Activated CD8-positive, alpha-beta memory T cell treated with anti-CD3 and anti-CD28 coated beads, Interleukin-2, amount 50 U/mL, for 48 hours (primary cell): ENCODE measurements at places on chromosomes 2 and 18.

- DNase-seq = no peak
Measured at GRCh38 chr18:26429535-26430226, 118.7 kb downstream of the KCTD1 start.

DNA sequence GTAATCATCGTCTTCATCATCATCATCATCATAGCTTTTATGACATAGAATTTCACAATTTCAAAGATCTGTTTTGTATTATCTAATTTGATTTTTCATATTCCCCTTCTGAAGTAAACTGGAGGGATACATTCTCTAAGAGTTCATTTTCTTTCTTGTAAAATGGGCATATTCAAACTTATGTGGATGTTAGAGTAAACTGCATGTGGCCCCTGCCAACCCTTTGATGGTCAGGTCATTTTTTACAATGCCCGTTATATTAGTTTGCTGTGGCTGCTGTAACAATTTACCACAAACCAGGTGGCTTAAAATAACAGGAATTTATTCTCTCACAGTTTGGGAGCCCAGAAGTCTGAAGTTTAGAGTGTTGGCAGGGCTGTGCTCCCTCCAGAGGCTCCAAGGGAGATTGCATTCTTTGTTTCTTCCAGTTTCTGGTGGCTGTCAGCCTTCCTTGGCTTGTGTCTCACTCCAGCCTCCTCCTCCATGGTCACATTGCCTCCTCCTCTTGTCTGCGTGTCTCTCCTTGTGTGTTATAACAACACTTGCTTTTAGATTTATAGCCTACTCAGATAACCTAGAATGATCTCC lies 127.5 kb upstream of the MMADHC start:
- DNase-seq = no peak

- no peak for DNase-seq
Measured at GRCh38 chr2:53268626-53269025, 499.0 kb upstream of the CHAC2 start.

- peak; percentile 43 for DNase-seq
Measured at GRCh38 chr2:240200230-240201051, 60.0 kb upstream of the OTOS start.

- no peak for DNase-seq
Measured at GRCh38 chr2:74812787-74813590, 20.9 kb upstream of the HK2 start.

DNA sequence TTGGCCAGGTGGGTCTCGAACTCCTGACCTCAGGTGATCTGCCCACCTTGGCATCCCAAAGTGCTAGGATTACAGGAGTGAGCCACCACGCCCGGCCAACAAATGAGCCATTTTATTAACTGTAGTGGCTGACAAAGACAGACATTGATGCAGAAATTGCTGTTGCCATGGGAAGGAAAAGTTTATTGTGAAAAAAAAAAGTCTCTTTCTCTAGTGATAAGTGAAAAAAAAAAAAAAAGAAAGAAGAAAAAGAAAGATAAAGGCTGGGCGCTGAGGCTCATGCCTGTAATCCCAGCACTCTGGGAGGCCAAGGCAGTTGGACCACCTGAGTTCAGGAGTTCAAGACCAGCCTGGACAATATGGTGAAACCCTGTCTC lies 39.8 kb upstream of the RAB1A start:
- no peak for DNase-seq

- DNase-seq = no peak
Measured at GRCh38 chr18:25599443-25599842, 247.5 kb upstream of the ZNF521 start.

DNA sequence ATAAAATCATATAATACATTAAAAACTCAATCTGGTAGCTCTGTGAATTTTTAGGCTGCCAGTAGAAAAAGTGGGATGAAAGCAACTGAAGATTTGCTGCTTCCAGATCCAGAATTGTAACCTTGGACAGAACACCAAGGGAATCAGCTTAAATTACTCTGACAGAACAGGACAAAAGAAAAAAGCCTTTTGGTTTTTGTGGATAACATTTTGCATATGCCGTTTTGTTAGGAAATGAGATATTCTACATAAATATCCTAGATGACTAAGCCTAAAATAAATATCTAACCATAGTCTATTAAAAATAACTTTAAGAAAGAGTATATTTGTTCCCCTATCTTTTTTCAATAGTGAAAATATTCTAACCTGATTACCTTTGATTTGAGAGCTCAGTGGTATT lies 148.7 kb upstream of the DOCK10 start:
- no peak for DNase-seq

DNA sequence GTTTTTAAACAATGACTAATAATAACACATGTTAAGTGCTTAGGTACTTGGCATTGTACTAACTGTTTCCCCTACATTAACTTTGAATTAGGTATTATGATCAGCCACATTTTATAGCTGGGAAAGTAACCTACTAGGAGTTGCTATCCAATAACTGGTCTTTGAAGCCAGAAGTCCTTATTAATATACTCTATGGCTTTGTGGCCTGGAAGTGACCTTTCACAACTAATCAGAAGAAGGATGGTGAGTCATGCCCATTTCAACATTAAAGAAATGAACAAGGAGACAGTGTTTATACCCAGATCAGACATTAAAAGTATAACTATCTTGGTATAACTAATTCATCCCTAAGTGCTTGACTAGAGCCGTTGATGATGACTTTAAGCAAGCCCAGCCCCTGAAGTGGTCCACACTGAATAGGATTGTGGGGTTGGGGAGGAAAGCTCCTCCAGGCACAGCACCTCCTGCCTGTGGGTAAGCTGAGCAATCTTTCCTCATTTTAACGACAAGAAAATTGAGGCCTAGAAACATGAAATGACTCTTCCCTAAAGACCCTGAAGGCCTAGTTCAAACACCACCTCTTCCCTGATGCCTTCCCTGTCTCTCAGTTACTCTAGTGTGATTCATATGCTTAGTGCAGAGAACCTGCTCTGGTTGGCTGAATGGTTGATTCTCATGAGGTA lies 71.6 kb upstream of the RFX8 start:
- DNase-seq = no peak

DNA sequence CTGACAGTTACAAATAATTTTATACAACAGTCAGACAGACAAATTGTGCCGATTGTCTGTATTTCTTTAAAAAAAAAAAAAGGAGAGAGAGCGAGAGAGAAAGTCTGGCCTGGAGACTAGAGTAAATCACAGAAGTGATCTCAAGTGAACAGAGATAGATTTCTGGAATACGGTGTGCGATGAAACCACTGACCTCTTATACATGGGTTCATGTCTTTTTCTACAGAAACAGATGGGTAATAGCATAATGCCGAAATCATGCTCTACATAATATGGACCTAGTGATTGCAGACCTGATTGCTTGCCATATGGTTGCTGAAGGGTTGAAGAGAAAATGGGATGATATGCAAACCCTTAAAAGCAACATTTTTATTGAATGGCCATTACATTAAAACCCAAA lies 403.3 kb upstream of the FANCL start:
- no peak for DNase-seq

- no peak for DNase-seq
Measured at GRCh38 chr2:55052129-55053061, 2.1 kb upstream of the RTN4 start.

- DNase-seq = no peak
Measured at GRCh38 chr18:55858661-55859515, 270.9 kb upstream of the TCF4 start.

DNA sequence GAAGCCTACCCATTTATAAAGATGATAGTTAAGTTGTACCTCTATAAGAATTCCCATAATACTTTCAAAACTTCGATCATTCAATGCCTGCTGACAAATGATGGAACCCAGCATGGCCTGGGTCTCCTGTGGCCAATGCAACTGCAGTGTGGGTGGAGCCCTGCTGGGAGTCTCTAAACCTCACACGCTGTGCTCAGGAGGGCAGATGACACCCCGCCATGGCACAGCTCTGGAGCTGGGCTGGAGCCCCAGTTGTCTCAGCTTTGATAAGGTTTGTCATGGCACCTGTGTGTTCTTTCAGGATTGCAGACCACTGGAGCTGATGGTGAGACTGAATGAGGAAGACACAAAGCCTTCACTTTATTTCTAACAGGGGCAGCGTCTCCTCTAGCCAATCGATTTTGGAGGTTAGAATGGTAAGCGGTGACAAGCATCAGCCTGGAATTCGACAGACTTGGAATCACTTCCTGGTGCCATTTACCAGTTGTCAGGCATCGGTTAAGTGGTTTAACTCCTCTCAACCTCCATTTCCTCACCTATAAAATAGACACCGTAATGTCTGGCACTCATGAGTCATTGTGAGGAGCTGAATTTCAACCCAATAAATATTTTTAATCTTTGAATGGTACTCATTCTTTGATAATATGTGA lies 383.6 kb upstream of the SALL3 start:
- no peak for DNase-seq

DNA sequence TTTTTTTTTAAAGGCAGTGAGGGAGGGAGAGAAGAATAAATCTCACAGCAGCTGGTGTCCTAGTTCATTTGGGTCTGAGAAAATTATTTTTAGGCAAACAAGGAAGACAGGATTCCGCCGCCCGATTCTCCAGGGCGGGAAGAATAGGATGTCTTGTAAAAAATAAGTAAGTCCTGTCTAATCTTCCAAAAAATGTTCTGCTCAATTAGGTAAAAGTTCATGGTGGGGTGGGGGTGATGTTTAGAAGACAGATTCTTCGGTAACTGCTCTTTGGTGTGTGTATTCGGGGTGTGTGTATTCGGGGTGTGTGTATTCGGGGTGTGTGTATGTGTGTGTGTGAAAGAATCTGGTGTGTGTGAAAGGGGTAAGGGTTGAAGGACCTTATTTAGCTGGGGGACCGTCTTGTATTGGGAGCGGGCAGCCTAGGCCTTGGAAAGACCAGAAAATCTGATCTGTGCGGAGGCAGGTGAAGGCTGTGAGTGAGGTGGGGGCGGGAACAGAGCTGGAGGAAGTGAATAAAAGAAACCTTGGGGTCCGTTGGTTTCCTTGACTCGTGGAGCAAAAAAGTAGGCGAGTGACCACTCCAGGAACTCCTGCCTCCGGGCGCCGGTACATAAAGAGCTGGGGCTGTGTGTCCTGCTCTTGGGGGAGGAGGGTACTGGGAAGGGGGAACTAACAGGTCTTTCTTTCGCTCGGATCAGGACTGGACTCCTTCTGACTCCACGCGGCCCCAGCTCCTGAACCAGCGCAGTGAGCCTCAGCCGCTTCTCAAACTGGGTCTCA lies 4.4 kb upstream of the PAX3 start:
- DNase-seq = no peak

DNA sequence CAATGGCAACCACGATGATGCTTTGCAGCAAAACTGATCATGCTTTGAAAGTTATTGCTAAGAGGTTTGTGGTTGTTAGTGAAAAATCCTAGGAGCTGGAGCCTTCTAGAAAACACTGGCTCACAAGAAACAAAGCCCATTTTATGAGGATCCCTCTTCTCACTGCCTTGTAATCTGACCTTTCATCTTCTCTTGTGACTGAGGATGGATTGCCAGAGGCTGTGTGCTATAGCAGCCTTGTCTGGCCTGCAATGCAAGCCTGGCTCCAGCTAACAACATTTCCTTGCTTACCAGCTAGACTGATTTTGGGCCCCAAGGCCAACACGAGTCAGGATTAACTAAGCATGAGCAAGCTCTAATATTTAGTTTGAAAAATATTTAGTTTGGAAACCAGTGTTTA lies 13.1 kb downstream of the PIEZO2 start:
- DNase-seq = no peak

DNA sequence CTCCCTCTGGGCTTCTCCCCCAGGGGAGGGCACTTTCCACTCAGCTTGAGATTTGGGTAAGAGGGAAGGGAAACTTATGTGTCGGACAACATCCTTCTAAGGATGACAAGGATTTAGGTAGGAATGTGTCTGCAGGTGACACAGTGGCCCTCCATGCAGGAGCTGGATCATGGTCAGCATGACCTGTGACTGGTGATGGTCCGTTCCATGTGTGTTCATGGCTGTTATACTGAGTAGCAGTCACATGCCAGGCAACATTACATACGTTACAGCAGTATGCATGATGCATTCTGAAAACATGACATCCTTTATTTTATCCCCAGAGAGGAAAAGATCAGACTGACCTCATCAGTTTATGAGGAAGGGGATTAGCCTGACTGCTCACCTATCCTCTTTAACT lies 192.1 kb downstream of the SEPTIN10 start:
- DNase-seq = no peak

DNA sequence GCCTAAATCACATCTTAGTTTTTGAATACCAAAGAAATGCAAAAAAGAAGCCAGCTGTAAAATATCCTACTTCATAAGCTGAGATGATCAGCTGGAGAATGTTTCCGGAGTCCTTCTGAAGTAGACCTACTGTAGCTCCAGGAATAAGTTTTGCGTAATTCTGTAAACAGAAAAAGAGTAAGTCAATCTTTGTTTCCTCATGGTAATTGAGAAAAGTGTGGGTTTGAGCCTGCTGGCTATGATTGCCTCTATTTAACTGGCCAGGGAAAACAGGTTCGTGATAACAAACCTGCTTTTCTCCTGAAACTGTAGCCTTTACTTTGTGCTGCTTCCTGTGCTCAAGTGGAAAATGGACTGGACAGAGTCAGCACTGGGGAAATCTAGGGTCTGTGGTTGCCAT lies 58.2 kb downstream of the ITGB6 start:
- no peak for DNase-seq

- peak; percentile 13 for DNase-seq
Measured at GRCh38 chr2:1756456-1756855, 12.1 kb upstream of the PXDN start.
